ENCODE measurements at places on chromosomes 5 and 9.
A peak's percentile ranks its signal among the peaks of the same experiment; 100 is the strongest.

GRCh38 chr5:132408965-132409364 lies 39.5 kb downstream of the SLC22A5 start:
- H3K4me1 ChIP-seq: peaks cover 15% of the 10 kb centered on the region
- H3K27ac ChIP-seq: no peak overlapping the region
- no peak for DNase-seq
- no peaks in the 10 kb centered on the region for H3K36me3 ChIP-seq
- no peaks in the 10 kb centered on the region for H3K27me3 ChIP-seq
- peak overlapping the region; percentile 80 for H3K4me3 ChIP-seq

DNA sequence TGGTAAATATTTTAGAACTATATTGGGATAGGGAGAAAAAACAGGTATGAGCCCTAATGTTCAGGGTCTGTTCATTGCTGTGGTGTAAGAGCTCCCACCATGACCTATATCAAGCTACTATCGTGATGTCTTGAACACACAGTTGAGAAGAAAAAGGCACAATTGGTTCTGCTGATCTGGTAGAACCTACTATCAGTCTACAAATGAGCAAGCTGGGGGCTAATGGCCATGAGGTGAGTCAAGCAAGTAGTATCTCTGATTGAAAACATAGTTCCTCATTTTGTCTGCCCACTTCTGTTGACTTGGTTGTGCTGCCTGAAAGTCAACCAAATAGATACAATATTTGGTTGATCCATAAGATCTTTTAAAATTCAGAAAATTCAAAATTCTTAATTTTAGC lies 1026.3 kb downstream of the CDH12 start:
- no peak overlapping the region for H3K27ac ChIP-seq
- H3K4me3 ChIP-seq: no peak overlapping the region
- peaks cover 6% of the 10 kb centered on the region for H3K4me1 ChIP-seq
- H3K36me3 ChIP-seq: no peaks in the 10 kb centered on the region
- no peak for DNase-seq

DNA sequence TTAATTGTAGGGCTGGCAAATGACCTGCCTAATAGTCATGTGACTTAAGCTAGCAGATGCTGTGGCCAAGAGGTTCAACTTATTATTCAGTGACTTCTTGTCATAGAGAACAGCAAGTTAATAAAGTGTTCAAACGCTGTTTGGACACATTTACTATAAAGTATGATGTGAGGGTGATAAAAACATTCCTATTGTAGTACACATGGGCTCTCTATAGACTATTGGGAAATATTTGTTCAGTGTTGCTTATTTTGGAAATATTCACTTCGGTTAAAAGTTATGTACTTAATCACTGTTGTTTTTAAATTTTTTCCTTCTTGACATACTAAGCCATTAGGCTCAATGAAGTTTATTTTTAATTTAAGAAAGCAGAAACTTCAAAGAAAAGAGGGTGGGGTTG lies 345.0 kb downstream of the NNT start:
- peak overlapping the region; percentile 64 for H3K27ac ChIP-seq
- no peak overlapping the region for H3K4me3 ChIP-seq
- H3K4me1 ChIP-seq: peaks cover 12% of the 10 kb centered on the region
- no peaks in the 10 kb centered on the region for H3K36me3 ChIP-seq
- no peaks in the 10 kb centered on the region for H3K27me3 ChIP-seq
- DNase-seq: peak; percentile 2

DNA sequence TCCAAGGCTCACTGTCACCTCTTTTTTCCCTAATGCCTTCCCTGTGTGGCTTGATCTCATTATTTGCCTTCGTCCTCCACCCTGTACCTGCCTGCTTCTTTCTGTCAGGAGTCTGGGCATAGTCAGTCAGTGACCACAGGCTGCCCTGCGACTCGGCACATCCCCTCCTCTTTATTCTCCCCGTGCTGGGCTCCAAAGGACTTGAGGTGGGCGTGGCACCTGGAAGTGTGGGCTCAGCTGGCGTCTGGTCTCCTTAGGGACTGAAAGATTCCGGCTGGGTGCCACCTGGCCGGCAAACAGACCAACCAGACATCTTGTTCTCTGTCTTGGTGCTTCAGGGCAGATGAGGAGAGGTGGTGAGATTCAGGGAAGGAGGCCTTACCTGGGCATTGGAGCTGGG lies 29.6 kb upstream of the PRDM12 start:
- DNase-seq: no peak
- H3K4me3 ChIP-seq: no peak overlapping the region
- no peak overlapping the region for H3K27ac ChIP-seq
- no peaks in the 10 kb centered on the region for H3K27me3 ChIP-seq
- H3K4me1 ChIP-seq: no peaks in the 10 kb centered on the region

DNA sequence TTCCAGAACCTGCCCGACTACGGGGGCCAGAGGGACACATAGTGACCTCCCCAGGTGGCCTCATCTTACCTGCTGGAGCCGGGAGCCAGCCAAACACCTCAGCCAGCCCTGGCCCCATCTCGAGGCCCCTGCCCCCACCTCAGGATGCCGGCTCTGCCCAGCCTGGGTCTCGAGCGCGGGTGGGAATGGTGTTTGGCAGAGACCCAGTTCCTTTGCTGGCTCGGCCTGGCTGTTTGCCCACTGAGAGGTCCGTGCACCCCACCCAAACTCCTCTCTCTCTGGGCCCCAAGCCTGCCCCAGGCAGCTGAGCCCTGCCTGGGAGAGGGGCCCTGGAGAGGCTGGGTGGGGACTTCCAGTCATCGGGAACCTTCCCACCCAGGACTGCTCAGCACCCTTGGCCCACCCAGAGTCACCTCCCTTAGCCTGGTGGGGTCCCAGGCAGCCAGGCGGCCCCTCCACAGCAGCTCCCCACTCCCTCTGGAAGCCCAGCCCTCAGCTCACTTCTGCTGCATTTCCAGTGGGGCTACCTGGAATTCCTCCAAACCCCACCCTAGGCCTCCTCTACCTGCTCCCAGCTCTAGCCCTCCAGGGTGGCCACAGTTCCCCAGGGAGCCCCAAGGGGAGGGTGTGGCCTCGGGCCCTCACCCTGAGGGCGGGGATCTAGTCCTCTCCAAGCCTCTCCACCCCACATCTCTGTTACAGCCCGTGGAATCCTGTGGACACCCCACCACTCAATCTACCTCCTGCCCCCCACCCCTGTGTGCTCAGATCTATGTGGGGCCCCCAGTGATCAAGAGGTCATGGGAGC lies 42.4 kb upstream of the UBAC1 start:
- H3K27ac ChIP-seq: no peak overlapping the region
- H3K4me1 ChIP-seq: peaks cover 5% of the 10 kb centered on the region
- DNase-seq: no peak
- peaks cover 21% of the 10 kb centered on the region for H3K36me3 ChIP-seq
- H3K27me3 ChIP-seq: no peaks in the 10 kb centered on the region

- H3K27me3 ChIP-seq: no peaks in the 10 kb centered on the region
- peaks cover 10% of the 10 kb centered on the region for H3K36me3 ChIP-seq
- H3K4me1 ChIP-seq: peaks cover 8% of the 10 kb centered on the region
- DNase-seq: peak; percentile 29
- H3K27ac ChIP-seq: peak overlapping the region; percentile 35
Measured at GRCh38 chr5:121988488-121988887, 26.7 kb downstream of the SRFBP1 start.

GRCh38 chr5:153952893-153953292 lies 85.8 kb downstream of the FAM114A2 start:
- no peaks in the 10 kb centered on the region for H3K27me3 ChIP-seq
- no peaks in the 10 kb centered on the region for H3K4me1 ChIP-seq
- no peaks in the 10 kb centered on the region for H3K36me3 ChIP-seq
- DNase-seq: no peak
- H3K4me3 ChIP-seq: no peak overlapping the region

GRCh38 chr9:9214066-9214465 lies 1398.7 kb downstream of the PTPRD start:
- H3K4me3 ChIP-seq: no peak overlapping the region
- no peak for DNase-seq
- no peak overlapping the region for H3K27ac ChIP-seq

GRCh38 chr9:97925497-97926334 lies 3.4 kb upstream of the TRMO start:
- DNase-seq: no peak
- H3K4me1 ChIP-seq: peaks cover 9% of the 10 kb centered on the region
- H3K27me3 ChIP-seq: peaks cover 54% of the 10 kb centered on the region
- no peak overlapping the region for H3K27ac ChIP-seq
- peaks cover 17% of the 10 kb centered on the region for H3K36me3 ChIP-seq
- H3K4me3 ChIP-seq: no peak overlapping the region

- H3K4me3 ChIP-seq: peak overlapping the region; percentile 62
- DNase-seq: peak; percentile 79
- no peaks in the 10 kb centered on the region for H3K27me3 ChIP-seq
- H3K36me3 ChIP-seq: no peaks in the 10 kb centered on the region
- peaks cover 42% of the 10 kb centered on the region for H3K4me1 ChIP-seq
Measured at GRCh38 chr9:33778700-33779351, 16.5 kb upstream of the PRSS3 start.

DNA sequence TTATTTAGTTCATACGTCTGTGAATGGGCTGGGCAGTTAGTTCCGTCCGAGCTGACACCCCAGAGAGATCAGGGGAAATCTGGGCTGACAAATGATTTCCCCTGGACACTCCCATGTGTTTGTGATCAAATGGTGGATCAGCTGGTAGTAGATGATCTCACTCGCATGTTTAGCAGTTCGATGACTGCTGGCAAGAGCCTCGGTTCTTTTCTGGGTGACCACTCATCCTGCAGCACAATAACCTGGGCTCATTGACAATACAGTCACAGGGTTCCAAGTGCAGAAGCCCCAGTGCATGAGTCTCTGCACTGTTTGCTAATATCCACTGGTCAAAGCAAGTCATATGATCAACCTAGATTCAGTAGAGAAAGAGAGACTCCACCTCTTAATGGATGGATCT lies 155.9 kb downstream of the NR2F1-AS1 start:
- no peaks in the 10 kb centered on the region for H3K36me3 ChIP-seq
- H3K27me3 ChIP-seq: no peaks in the 10 kb centered on the region
- H3K4me1 ChIP-seq: no peaks in the 10 kb centered on the region

DNA sequence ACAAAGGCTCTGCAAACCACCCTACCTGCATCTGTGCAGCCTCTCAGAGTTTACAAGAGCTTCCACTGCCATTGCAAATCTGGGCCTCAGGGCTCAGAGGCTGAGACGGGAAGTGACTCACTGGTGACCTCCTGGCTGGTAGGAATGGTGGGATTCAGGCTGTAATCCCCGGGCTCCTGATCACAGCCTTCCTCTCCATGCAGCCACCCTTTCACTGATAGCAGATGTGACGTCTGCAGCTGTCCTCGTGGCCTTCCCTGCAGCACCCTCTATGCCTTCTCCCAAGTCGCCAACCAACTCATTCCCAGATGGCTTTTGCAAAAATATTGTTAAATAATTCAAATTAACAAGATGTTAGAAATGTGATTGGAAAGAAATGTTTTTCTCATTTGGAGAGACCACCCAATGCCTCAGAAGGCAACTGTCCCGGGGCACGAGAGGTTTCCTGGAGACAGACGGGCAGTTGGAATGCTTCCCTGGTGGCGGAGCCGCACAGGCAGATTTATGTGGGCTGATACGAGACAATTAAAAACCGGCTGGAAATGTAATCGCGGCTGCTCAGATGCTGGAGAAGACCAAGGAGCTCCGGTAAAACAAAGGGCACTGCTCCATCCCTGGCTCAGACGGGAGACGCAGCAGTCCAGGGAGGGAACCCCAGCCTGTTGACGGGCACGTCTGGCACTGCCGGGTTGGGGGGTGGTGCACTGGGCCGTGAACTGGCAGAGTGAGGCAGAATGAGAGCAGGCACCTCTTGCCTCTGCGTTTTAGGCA lies 34.4 kb upstream of the SLC25A51 start:
- H3K4me1 ChIP-seq: peaks cover 29% of the 10 kb centered on the region
- H3K27ac ChIP-seq: peak overlapping the region; percentile 42
- H3K36me3 ChIP-seq: peaks cover 10% of the 10 kb centered on the region
- H3K27me3 ChIP-seq: no peaks in the 10 kb centered on the region
- peak; percentile 66 for DNase-seq
- H3K4me3 ChIP-seq: no peak overlapping the region

DNA sequence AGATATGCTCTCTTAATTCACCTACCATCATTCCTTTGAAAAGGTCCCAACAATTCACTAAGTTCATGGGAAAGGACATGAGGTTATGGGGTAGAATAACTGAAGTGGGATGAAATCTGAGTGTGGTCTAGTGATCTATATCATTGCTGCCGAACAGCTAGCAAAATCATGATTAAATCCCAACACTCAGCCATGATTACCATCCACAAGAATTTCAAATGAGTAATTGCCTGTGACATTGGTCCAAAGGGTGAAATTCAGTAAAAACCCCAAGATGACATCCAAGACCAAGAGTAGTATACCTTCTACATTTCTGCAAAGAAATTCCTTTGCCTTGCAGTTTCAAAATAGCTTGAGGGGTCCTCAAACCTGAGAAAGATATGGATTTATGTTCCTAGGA lies 225.6 kb downstream of the SPOCK1 start:
- no peak for DNase-seq
- H3K27me3 ChIP-seq: no peaks in the 10 kb centered on the region
- no peak overlapping the region for H3K4me3 ChIP-seq
- no peaks in the 10 kb centered on the region for H3K4me1 ChIP-seq

GRCh38 chr5:116044073-116044472 lies 11.8 kb downstream of the ARL14EPL start:
- no peak overlapping the region for H3K27ac ChIP-seq
- no peak for DNase-seq
- no peaks in the 10 kb centered on the region for H3K36me3 ChIP-seq
- no peaks in the 10 kb centered on the region for H3K4me1 ChIP-seq
- H3K4me3 ChIP-seq: no peak overlapping the region

DNA sequence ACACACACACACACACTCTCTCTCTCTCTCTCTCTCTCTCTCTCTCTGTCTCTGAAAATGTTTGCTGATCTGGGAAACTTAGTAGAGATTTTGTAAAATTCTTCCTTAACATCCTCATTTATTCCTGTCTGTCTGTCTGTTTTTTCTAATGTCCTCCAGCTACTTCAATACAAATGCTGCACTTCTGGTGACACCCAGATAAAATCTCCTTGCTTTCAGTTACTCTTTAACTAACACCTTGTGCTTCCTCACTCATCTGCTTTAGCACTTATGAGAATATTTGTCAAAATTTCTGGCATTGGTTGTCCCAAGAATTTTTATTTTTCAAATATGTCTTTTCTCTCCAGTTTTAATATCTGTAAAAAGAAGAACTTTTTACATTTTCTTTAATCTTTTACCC lies 35.0 kb upstream of the ARRDC3 start:
- no peak overlapping the region for H3K4me3 ChIP-seq
- no peak for DNase-seq
- H3K27ac ChIP-seq: no peak overlapping the region
- H3K27me3 ChIP-seq: no peaks in the 10 kb centered on the region
- H3K4me1 ChIP-seq: no peaks in the 10 kb centered on the region
- H3K36me3 ChIP-seq: no peaks in the 10 kb centered on the region

DNA sequence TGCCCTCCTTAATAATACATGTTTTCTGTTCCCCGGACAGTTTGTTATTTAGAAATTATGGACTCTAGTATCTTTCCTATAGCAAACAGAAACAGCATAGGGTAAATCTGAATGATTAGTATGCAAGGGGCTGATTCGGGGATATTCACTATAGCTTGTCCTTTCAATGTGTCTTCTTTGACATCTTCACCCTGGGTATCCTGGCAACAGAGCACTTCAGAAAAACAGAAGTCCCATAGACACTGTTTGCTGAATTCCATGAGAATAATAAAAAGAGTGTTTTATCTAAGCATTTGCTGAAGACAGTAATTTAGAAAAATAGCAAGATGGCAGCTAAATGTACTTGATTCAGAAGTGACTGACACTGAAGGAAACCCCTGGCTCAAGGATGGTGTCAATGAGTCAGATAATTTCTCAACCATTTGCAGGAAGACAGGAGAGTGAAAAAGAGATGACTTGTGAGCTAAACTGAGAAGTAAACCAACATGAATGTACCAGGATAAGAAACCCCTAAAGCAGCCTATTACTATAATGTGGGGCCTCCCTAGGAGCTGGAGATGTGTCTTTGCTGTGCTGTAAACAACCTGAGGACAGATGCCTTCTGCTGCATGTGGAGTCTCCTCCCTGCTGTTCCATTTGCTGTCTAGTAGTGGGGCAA lies 246.2 kb downstream of the MAN2A1 start:
- H3K4me1 ChIP-seq: peaks cover 8% of the 10 kb centered on the region
- H3K27me3 ChIP-seq: no peaks in the 10 kb centered on the region
- DNase-seq: peak; percentile 43
- no peak overlapping the region for H3K4me3 ChIP-seq
